ENCODE measurements at places on chromosomes 11 and 22. TPM values are rescaled to one million over a fixed set of nuclear protein-coding genes. Genes with fewer than 3 reads are reported as not detected.

GRCh38 chr11:68441466-68442230 lies 18.9 kb upstream of the PPP6R3 start:
- peak; percentile 64 for DNase-seq

DNA sequence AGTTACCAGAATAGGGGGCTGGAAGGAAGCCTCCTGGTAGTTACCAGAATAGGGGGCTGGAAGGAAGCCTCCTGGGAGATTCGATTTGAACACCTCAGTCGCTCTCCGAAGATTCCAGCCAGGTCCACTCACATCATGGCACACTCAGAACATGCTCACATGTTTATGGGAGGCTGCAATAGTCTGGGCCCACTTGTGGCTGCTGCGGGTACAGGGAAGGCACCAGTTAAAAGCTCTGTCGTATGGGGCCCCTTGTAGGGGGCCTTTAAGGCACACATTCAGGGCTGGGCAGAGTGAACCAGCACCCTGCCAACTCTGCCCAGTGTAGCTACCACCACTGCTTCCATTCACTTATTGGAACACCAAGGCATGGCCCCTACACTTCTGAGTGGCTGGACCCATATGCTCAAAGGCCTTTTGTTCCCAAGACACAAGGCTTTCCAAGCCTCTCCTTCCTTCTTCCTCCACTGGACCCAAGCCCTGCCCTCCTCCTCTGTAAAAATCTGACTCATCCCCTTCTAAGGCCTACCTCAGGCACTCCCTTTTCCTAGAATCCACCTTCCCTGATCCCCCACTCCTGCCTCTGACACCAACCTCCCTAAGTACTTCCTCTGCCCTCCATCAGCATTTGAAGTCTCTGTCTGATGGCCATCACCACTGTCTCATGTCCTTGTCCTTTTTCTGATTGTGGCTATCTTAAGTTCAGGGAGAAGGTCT lies 28.0 kb downstream of the USP35 start:
- DNase-seq, result no peak

DNA sequence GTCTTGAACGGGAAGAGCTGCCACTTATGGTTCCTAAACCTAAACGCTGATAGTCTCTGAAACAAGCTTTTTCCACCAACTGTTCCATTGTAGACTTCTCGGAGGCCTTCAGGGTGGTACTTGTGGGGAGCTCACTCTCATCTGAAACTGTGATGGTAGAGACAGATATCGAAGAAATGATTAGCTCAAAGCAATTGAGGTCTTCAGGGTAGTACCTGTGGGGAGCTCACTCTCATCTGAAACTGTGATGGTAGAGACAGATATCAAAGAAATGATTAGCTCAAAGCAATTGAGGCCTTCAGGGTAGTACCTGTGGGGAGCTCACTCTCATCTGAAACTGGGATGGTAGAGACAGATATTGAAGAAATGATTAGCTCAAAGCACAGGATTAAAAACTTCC lies 175.7 kb downstream of the SWAP70 start:
- no peak for DNase-seq

DNA sequence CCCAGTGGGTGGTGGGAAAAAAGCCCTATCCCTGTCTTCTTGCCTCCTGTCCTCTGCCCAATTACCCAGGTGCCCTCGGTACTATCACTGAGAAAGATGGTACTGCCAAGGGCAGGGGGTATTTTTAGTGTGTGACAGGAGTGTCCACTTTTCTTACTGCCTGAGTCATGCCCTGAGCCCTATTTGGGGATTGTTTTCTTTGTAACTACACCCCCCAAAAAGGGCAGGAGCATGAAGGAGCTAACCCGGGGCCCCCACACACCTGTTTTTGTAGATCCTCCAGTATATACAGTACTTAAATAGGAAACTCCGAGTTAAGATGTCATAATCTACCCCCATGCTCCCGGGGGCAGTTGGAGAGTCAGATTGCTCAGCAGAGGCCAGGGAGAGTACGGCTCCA lies 3.8 kb downstream of the SMTNL1 start:
- DNase-seq, result no peak

DNA sequence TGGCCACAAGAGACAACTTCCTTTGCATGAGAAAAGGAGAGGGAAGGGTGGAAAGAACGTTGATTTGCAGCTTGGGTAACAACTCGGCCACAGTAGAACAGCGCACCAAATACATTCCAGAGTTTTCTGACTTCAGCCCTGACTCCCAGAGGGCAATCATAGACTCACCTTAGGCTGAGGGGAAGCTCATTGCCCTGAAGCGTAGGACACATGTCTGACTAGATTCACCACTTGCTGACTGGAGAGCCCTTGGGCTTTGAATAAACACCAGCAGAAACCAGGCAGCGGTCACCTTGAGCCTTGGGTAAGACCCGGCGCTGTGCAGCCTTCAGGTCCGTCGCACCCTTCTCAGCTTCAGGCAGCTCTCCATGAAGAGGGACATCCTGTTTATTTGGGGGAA lies 151.8 kb upstream of the GRIA4 start:
- no peak for DNase-seq

GRCh38 chr11:79259800-79260199 lies 181.0 kb downstream of the TENM4 start:
- no peak for DNase-seq

DNA sequence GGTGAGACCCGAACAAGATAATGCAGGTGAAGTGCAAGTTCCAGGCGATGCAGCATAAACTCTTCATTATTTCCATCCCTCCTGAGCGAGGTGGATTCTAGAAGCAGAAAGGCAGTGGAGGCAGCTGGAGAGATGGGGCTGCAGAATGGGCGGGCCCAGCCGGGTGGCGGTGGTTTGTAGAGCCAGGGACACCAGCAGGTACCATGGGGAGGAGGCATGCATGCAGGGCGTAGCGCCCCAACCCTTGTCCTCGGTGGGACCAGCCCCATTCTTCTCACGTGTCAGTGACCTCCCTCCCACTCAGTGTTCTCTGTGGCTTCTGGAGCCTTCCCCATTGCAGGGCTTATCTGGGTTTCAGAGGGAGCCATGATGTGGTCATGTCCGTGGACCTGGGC lies 38.0 kb downstream of the MPPED1 start:
- DNase-seq, result no peak

DNA sequence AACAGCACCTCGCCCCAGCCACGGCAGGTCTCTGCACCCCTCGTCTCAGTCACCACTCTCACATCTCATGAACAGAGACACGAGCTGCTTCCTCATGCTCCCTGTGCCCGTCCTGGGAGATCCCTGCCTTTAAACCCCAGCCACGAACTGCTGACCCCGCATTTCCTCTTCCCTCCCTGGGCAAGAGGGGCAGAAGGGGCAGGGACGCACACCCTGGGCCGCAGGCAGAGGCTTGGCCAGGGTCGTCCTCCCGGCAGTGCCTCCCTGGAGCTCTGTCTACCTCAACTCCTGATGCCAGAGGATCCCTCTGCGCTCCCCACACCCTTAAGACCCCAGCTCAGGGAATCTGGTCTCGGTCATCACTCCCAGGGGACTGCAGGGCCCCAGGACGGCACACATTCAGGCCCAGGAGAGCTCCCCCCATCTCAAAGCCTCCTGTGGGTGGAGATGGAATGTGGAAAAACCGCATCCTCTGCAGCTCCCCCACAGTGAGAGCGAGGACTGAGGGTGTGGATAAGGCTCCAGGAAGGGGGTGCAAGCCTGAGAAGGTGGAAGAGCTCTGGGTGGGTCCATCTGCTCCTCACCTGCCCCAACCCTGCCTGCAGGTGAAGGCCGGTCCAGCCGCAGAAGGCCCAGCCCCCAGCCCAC lies 1.2 kb downstream of the BID start:
- peak; percentile 77 for DNase-seq

DNA sequence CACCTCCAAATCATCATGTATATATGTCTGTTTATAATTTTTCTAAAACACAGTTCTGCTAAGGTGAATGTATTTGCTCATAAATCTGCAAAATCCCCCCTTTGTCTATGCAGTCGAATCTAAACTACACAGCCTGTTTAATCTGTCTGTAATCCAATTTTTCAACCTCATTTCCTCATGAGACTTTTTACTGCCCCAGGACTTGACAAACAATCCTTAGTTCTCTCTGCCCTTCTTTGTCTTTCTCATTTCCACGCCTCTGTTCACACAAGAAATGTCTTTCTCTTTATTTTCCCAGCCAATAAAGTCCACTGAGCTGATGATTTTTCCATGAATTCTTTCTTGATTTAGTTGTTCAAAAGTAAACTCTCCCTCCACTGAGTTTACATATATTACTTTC lies 1154.3 kb downstream of the FAM181B start:
- DNase-seq, result no peak

DNA sequence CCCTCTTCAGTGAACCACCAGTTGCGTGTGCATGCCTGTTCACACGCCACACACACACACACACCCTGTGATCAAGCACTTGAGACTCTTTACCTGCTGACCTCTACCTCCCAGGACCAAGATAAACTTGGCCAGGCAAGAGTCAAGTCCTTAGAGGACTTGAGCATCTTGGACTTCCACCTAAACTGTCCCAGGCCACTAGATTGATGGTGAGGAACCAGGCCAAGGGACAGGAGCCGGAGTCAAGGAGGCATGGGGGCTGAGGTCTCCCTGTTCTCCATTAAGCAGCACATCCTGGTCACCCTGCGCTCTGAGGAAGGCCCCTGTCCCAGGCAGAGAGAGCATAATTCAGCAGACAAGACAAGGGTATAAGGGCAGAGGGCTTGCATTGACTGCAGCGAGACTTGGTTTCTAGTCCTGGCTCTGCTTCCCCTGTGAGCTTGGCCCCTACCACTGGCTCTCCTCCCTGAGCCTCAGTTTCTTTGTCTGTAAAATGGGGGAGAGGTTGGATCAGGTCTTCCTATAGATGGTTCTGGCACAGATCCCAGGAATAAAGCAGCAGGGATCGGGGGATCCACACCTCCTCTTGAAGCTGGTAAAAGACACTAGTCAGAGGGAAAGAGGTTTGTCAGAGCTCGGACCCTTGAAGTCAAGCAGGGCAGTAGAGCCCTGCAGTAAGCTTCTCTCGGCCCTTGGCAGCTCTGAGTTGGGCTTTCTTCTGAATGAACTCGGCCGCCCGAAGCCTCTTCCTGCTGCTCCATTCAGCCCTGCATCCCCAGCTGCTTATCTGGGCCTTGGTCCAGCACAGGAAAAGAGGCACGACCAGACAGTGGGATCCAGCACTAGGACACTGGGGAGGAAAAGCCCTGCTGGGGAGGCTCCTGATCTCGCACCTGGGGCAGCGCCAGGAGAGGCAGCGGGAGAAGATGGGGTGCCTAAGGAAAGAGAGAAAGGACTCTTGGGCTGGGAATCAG lies 2.0 kb downstream of the CREB3L1 start:
- DNase-seq, result peak; percentile 72

GRCh38 chr22:43185860-43186261 lies 1.1 kb downstream of the TTLL12 start:
- peak; percentile 39 for DNase-seq

DNA sequence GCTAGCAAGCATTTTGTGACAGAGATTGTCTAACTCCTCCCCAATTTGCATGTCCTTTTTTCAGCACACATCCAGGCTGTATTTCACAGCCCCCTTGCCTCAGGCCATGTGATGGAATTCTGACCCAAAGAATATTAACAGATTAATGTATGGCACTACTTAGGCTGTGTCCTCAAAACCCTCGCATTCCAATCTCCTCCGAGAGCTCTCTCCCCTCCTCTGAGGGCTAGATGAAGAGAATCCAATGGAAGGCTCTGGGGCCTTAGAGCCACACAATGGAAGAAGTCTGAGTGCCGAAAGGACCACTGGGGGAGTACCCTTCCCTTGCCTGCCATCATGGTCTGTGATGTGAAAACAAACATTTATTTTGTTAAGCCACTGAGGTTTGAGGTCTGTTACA lies 13.7 kb upstream of the NNMT start:
- no peak for DNase-seq

DNA sequence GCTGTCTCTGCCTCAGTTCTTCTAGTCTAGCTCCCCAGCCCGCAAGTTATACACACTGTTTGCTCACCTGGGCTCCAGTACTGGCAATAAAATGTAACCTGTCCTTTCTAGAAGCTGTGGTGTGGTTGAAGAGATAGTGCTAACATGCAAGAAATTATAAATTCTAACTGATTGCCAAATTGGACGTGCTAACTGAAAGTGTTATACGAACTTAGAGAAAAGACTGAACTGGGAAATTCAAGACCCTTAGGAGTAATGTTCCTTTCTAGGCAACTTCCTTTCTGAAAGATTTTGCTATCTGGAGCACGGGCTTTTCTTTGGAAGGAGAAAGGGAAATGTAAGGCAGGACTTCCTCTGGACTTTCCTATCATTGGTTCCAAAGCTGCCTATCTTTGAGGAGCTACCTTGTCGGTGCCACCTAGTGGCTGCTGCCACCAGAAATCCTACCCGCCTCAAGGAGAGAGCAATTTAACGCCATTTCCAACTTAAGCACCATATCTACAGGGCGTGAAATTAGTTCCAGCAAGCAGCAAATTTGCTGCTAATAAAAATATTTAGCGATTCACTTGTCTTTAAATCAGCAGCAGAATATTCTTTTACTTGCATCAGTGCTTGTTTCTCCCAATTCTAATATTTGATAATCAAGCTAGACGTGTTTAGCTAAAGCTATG lies 12.7 kb upstream of the TMEM218 start:
- peak; percentile 43 for DNase-seq

- no peak for DNase-seq
Measured at GRCh38 chr11:13596611-13597326, 71.7 kb upstream of the FAR1 start.

GRCh38 chr11:8252946-8253345 lies 10.7 kb downstream of the LMO1 start:
- no peak for DNase-seq

GRCh38 chr22:42682113-42682851 lies 33.1 kb upstream of the CYB5R3 start:
- no peak for DNase-seq

DNA sequence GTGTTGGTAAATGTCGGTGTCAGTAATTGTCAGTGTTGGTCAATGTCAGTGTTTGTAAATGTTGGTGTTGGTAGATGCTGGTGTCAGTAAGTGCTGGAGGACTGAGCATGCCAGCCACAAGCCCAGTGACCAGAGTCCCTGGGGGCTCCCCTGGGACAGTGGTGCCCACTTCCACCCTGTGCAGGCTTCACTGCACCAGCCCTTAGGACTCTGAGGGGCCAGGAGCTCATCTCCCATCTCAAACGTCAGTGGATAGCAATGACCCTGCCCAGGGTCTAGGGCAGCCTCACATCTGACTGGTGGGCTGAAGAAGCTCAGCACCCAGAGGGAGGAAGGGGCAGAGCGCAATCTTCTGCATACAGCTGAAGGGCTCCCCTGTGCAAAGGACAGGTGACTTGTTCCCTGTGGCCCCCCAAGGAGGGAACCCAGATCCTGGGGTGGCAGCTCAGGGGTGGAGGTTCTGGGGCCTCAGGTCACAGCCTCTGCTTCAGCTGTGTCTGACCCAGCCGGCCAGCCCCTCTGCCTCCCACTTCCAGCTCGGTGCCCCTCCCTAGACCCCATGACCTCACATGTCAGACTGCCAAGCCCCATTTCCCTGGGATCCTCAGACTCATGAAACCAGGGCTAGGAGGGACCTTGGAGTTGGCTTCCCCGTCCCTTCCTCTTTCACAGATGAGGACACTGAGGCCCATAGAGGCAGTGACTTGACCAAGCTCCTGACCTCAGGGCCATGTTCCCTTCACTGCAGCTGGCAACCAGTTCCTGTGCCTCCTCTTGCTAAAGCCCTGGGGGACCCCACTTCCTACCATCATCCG lies 138.4 kb downstream of the CRYBB2 start:
- DNase-seq, result no peak

The JHY gene
- total RNA-seq, result 2.2 TPM

The CCDC82 gene
- 13.6 TPM for total RNA-seq

The SDHD gene
- 133 TPM for total RNA-seq

The MRPL17 gene
- total RNA-seq, result 120 TPM

The CRYAB gene
- not detected for total RNA-seq

The SCGB1D2 gene
- total RNA-seq, result not detected

The OR51I1 gene
- not detected for total RNA-seq

The UBASH3B gene
- under 0.01 TPM for total RNA-seq

The C11orf87 gene
- total RNA-seq, result not detected

The CHRM1 gene
- not detected for total RNA-seq

Measured in Daoy (cell line).